AG04449 (cell line): ENCODE measurements at places on chromosomes 2 and 18.

DNA sequence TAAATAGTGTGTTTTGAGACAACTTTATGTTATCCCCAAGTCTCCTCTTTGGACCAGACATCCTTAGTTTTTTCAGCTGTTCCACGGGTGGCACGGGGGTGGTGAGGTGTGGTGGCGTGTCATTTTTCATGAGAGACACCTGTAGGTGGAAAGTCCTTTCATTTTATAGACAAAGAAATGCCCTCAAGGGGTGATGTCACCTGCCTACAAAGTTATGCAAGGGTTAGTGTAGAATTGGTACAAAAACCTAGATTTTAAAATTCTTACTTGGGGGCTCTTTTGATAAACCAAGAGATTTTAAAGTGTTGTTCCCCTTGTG is 15.3 kb downstream of the CTDP1 start:
- DNase-seq: no peak

- no peak for DNase-seq
Measured at GRCh38 chr18:74497778-74498177, 1.6 kb downstream of the CNDP2 start.

GRCh38 chr2:96900237-96900636 is 30.4 kb upstream of the SEMA4C start:
- no peak for DNase-seq

GRCh38 chr2:212276813-212277212 is 261.8 kb downstream of the ERBB4 start:
- no peak for DNase-seq

- no peak for DNase-seq
Measured at GRCh38 chr2:54658564-54659071, 64.8 kb upstream of the EML6 start.

GRCh38 chr18:36297417-36298125 is at the start of gene FHOD3:
Gene FHOD3, plus strand, starts transcription at chr18:36297713. Its CDS starts 123 bp downstream, at chr18:36297836.
- DNase-seq: no peak

DNA sequence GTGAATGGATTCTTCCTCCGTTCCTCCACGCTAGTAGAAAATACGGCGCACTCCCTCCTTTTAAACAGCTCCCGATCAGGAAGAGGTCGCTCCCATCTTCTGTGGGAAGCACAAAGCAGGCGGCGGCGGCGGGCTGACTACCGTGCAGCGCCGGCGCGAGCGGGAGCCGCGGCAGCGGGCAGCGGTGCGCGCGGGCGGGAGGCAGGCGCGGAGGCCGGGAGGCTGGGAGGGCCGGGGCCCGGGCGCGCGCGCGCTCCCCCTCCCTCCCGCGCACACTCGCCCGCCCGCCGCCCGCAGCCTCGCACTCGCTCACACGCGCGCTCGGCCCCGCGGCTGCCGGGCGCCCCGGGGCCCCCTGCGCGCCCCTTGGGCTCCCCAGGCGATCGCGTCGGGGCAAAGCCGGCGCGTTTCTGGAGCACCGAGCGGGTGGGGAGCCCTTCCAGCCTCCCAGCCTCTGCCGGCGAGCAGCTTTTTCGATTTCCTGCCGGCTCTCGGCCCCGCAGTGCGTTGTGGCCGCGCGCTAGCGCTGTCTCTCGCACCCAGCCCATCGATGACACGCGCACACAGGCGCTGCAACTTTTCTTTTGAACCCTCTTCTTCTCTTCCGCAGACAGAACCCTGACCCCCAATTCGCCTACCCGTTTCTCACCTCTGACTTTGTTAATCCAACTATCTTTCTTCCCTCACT is at the start of gene SLC8A1:
Gene SLC8A1, minus strand, starts transcription at position 173 of the 688 bp plus-strand sequence.
- DNase-seq: no peak

DNA sequence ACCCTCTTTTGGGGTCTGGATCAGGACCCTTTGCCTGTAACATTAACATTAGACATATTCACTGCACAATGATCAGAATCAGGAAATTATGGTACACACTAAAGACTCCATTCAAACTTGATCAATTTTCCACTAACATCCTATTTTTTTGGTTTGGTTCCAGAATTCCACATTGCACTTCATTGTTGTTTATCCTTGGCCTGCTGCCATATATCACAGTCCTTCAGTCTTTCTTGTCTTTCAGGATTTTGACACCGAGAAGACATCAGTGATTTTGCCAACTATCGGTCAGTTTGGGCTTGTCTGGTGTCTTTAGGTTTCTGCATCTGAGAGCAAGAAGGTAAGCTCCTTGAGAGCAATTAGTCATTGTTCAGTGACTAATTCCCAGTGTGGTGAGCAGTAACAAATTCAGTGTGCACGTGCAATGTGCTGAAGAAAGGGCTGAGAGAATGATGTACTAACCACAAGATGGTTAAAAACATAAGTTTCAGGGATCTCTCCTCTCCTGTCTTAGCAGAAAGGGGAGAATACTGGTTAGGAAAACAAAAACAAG is 23.5 kb downstream of the MARCHF4 start:
- no peak for DNase-seq

GRCh38 chr2:20595439-20596192 is 55.3 kb downstream of the HS1BP3 start:
- DNase-seq: no peak

DNA sequence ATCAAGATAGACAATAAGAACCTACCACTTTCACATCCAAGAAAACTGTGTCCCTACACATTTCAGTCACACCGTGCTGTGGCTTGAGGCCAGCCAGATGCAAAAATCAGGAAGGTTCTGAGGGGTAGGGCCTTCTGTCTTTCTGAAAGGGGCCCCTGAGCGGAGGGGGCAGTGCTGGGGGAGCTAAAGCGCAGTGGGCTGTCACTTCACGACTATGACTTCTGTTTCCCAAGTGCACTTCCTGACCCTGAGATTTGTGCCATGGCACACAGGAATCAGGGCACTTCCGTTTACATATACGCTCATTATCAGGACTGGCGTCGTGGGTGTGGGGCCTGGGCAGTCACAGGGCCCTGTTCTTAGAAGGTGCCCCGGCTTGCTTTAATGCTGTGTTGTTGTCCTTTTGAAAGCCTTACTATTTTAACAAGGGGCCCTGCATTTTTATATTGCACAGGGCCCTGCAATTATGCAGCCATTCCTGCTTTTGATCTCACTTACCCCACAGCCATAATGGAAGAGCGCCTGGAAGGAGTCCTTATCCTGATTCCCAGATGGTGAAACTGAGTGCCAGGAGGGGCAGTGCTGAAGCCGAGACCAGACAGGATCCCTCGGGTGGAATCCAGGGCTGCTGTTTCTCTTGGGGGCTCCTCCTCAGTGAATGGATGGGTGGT is 620 bp downstream of the NGEF start:
- no peak for DNase-seq

GRCh38 chr2:43318791-43319190 is 92.4 kb upstream of the ZFP36L2 start:
- DNase-seq: no peak

DNA sequence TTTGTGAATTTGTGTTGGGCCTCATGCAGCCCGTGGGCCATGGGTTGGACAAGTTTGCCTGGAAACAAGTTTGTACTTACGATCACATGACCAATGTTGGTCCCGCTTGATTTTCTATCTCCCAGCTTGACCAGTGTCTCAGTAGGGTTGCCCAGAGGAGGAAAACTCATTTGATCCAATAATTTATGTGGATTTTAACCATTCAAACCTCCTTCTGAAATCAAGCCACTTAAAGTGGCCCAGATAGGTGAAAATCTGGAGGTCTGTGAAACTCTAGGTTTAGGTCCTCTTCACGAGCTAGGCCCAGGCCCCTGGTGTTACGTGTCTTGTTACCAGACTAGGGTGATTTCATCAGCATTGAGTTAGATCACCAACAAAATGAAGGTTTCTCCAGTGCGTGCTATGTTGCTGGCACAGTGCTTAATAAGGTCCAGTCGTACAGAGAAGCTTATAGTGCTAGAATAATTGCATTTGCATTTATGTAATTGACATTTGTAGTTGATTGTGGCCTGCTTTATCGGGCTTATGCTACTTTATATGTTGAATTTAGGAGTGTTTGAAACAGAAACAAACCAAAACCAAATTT is 4.4 kb downstream of the ACTR2 start:
- no peak for DNase-seq
